Activated T-helper 1 cell treated with anti-CD3 and anti-CD28 coated beads, Interleukin-2, amount 50 U/mL, for 16 hours (primary cell): ENCODE measurements at places on chromosomes 2 and 18.

- DNase-seq, result no peak
Observed at GRCh38 chr2:69753659-69754363, 11.9 kb downstream of the ANXA4 start.

DNA sequence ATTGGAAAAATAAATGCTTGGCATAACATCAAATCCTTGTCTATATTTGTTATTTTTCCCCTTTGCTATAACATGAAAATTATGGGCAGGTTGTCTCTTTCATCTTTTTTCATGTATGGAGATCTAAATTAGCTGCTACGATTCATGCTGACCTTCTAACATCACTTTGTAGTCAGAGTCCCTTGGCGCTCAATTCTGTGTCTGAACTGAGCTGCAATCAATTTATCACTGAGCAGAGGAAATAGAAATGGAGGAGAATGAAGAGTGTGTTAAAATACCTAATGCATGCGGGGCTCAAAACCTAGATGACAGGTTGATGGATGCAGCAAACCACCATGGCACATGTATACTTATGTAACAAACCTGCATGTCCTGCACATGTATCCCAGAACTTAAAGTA is 168.9 kb downstream of the CDH7 start:
- no peak for DNase-seq

- DNase-seq, result no peak
Observed at GRCh38 chr18:25875551-25876240, 214.7 kb downstream of the SS18 start.

DNA sequence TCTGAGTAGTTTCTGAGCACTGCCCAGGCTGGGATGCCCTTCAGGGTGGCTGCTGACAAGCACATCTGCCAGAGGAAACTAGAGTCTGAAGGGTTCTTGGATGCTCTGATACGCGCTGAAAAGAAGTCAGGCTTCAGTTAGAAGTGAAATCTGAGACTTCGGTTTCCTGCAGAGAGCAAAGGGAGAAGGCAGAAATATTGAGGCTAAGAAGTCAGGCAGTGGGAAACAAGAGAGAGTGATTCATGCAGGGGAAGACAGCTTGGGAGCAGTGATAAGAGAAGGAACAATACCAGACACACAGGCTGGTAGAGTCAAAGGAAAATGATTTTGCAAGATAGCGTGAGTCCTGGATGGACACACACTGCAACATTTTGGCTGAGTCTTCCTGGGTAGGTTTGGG is 51.0 kb upstream of the BOD1L2 start:
- no peak for DNase-seq

DNA sequence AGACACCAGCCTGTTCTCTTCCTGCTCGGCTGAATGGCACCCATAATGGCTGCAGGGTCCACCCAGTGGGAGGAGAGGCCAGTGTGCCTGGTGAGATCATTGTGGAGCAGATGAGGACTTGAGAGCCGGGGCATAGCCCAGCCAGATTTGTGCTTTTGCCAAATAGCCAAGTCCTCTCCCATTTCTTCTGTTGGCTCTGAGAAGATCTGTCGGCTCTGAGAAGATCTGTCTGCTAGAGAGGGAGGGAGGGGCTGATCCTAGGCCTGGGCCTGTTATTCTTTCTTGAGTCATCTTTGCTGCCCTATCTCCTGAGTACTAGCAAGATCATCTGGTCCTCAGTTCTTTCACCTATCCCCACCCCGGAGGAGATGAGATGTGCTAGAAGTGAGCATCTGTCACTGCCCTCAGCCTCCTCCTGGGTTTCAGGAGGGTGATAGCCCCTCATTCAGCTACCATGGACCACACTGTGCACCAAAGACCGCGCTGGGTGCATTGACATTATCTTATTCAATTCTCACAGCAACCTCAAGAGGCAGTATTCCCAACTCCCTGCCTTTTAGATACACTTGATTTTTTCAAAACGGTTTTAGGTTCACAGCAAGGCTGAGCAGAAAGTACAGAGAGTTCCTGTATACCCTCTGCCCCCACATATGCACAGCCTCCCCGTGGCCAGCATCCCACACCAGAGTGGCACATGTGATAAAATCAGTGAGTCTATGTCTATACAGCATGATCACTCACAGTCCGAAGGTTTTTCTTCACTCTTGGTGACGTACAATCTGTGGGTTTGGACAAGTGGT is 98.6 kb downstream of the CAPN13 start:
- DNase-seq, result no peak

- peak; percentile 41 for DNase-seq
Observed at GRCh38 chr2:118882693-118883336, 35.4 kb upstream of the EN1 start.

- DNase-seq, result no peak
Observed at GRCh38 chr2:10135296-10136089, 13.0 kb downstream of the RRM2 start.

DNA sequence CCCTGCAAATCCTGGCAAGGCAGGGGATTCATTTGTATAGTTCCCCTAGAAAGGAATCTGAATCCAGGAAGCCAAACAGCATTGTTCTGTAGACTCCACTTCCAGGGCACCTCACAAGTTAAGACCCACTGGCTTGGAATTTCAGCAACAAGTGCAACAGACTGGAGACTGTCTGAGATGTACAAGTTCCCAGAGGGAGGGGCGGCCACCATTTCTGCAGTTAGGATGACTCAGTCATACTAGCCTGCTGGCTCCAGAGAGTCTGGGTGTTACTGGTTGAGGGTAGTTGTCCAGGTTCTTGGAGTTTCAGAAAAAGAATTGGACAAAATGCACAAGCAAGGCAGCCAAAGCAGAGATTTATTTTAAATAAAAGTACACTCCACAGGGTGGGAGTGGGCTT is 384.2 kb downstream of the DSC3 start:
- no peak for DNase-seq
